ENCODE measurements at places on chromosomes 3 and 15.

DNA sequence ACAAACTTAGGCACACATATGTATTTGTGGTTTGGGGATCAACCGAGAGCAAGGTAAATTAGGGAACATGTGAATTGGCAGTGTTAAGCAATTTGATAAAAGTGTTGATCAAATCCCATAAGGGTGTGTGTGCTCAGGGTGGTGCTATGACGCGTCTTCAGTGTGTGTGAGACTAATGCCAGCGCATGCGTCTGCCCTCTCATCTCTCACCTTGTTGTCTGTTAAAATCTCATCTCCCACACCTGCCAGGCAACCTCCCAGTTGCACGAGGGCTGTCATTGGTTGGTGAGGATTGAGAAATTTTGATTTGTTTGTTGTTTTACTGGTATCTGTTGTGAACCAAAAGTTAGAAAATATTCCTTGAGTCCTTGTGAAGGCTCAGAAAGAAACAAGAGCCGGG lies 137.2 kb upstream of the ICE2 start:
- DNase-seq: no peak

GRCh38 chr3:16715281-16715680 lies 110.1 kb upstream of the DAZL start:
- DNase-seq: no peak

DNA sequence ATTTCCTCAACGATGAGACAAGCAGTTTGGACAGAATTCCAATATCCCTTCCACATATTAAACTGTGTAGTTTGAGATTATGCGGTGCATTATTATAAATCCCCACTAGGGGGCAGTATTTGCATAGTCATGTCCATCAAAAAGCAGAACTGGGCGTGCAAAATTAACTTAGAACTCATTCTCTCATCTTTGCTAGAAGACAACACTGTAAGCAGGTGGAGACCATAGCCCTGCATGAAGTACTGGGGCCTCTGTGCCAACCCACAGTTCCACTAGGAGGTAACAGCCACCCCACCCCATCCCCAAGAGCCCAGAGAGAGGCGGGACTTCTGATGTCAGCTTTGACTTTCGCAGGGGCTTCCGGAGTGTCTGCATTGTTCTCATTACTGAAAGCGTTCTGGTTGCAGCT lies 106.6 kb upstream of the TMC3 start:
- no peak for DNase-seq

GRCh38 chr3:26623419-26624208 lies 1.0 kb downstream of the LRRC3B start:
- DNase-seq: no peak

DNA sequence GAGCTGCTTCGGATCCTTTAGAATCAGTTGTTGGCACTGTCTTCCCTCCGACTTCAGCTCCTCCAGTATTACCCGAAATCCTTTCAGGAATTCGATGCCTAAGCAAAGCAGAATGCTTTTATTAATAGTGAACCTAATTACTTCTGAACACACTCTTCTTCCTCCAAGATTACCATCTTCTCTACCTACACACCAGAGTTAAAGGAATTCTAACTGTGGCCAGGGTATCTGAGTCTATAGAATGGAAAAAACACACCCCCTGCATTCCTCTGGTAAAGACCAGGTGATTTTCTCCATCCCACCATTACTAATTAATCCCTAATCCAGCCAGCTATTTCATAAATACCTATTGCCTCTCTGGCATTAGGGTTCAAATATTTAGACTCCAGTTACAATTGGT lies 49.8 kb downstream of the SPATA12 start:
- no peak for DNase-seq

Data from activated T-helper 1 cell treated with Interleukin-2 at 50 U/mL for 16 hours (primary cell).